Subcutaneous preadipocyte (primary cell): ENCODE measurements at places on chromosomes 4 and X. TPM values are rescaled to one million over a fixed set of nuclear protein-coding genes. Genes with fewer than 3 reads are reported as not detected.

The CT83 gene
- not detected in 2 replicates for total RNA-seq

The RAI2 gene
- total RNA-seq = 0.78 and 1.1 TPM in 2 replicates

The NLGN4X gene
- total RNA-seq = not detected in 2 replicates

The ITIH6 gene
- total RNA-seq = not detected in 2 replicates

The PROM1 gene
- not detected in 2 replicates for total RNA-seq

The GAGE12H gene
- not detected in 2 replicates for total RNA-seq

The UGT2B17 gene
- total RNA-seq = not detected in 2 replicates
